Neural crest cell (in vitro differentiated cells): ENCODE measurements at places on chromosomes 2 and 18.

GRCh38 chr2:164388511-164388910, 232.8 kb downstream of the GRB14 start:
- no peak for DNase-seq

GRCh38 chr2:3575534-3576262, 638 bp downstream of the RPS7 start:
- DNase-seq: peak; percentile 9

DNA sequence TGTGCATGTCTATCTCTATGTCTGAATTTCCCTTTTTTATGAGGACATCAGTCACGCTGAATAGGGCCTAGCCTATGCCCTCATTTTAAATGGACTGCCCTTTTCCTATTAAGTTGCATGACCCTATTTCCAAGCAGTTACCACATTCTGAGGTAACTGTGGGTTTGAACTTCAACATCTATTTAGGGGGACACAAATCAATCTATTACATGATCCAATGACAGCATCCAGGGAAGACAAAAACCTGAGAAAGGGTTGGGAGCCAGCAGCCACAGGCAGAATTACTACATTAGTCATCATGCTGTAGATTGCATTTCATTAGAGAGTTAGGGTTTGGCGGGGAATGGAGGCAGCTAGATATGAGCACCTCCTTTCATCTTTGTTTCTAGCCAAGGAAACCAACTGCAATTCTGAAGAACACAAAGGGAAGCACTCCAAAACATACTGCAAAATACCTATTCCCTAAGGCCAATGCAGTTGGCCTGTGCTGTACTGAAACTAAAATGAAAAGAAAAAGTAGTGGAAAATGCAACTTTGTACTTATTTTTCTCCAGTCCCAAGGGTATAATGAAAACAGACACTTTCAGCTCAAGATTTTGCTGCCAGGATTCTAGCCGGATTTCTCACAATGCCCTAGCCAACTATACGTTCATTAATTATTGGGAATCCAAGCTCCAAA, 40.4 kb upstream of the C1D start:
- DNase-seq: no peak

DNA sequence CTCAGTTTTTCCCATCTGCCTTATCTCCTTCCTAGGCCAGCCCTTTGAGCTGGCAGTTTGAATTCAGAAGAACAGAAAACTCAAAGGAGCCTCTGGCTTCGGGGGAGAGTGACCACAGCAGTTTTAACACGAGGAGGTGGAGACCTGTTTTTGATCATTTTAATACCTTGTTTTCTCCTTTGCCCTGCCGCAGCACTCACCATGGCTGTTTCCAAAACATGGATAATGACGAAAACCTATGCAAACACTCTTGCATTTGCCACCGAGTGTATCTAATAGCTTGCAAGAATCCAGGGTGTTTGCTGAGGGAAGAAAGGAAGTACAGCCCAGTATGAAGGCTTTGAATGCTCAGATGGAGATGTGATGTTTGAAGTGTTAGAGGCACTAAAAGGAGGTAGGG, 167.1 kb downstream of the PRKCE start:
- DNase-seq: no peak

- no peak for DNase-seq
These were observed 11.4 kb downstream of the ASIC4 start for GRCh38 chr2:219525533-219526232.

GRCh38 chr18:32373505-32373904, 97.2 kb downstream of the GAREM1 start:
- DNase-seq: no peak

DNA sequence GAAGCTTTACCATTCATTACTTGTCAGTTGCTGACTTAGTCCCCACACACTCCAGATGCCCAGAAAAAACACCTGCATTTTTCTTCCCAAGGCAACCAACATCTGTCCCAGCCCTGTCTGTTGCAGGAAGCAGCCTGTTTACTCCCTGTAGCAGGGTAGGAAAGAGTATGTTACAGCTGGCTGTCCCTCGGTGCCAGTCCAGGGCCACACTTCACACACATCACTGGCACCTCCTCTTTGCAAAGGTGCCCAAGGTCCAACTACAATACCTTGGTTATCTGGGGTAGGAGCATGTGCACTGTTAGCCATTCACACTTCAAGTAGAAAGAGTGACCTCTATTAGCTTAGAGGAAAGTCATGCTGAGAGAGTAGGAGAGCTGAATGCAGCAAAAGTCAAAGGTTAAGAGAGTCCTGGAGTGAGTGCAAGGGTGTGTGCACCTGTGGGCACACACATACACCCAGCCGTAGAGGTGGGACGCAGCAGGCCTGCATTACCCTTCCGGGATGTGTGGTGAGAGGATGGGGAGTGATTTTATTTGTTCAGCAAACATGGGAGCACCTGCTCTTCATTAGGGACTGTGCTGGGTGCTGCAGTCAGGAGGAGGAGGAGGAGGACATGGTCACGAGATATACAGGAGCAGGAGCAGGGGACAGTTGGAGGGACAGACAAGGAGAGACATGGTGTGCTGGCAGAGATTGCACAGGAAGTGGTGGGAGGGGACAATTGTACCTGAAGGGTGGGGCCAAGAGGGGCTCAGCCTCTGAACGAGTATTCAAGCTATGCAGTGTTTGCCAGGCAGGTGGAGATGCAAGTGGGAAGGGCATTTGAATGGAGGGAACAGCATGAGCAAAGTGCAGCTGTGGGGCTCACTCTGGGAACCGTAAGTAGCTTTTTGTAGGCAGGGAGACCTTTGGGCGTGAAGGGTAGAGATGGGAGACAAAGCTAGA, 69.8 kb downstream of the TSN start:
- DNase-seq: no peak

GRCh38 chr2:14632133-14632936, at the start of gene LRATD1:
Gene LRATD1, plus strand, starts transcription at chr2:14632717. Its CDS starts 1,263 bp downstream, at chr2:14633980.
- peak; percentile 82 for DNase-seq

GRCh38 chr2:233267516-233268245, 16.2 kb downstream of the ATG16L1 start:
- no peak for DNase-seq

GRCh38 chr18:24060644-24061043, 46.1 kb downstream of the TTC39C start:
- DNase-seq: no peak

DNA sequence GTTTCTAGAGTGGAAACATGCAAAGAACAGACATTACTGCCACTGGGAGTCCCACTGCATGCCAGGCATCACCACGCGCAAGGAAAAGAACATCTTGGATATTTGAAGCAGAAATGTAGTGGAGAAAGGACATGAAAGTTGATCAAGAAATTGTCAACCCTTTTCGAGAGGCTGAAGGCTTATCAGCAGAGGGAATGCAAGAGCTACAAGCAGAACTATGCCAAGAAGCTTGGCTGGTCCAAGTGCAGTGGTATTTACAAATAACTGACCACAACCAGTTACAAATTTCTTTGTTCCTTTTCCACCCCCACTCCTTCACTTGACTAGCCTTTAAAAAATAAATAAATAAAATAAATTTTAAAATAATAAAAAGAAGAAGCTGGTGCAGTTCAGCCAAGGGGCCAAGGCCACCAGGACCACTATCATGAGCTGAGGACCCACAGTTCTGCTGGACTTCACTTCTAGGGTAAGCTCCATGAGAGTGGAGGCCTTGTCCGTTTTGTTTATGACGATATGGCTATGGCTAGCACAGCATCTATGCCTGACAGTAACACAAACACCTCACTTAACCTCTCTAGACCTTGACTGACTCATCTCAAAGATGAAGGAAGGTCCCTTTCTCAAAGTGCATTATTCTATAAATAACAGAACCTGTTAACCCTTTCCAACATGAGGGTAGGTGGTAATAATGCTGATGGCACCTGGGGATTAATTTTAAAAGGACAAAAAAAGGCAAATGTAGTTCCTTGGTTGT, 20.9 kb downstream of the MARCHF4 start:
- DNase-seq: no peak

DNA sequence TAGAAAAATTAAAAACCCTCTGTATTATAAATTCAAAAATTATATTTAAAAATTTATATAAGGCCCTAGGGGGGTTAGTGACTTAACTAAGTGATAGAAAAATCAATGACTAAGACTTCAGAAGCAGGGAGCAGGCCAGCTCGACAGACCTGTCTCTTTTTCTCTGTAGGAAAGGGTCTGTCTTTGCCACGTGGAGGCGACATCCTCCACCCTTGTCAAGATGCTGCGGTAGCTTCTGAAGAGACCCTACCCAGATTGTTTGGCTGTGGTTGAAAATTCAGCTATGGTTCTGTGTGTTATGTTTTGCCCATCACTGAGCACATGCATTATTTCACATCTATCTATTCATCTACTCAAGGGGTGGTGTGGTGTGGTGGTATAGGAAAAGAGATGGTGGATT, 8.2 kb upstream of the SLC4A3 start:
- DNase-seq: no peak

DNA sequence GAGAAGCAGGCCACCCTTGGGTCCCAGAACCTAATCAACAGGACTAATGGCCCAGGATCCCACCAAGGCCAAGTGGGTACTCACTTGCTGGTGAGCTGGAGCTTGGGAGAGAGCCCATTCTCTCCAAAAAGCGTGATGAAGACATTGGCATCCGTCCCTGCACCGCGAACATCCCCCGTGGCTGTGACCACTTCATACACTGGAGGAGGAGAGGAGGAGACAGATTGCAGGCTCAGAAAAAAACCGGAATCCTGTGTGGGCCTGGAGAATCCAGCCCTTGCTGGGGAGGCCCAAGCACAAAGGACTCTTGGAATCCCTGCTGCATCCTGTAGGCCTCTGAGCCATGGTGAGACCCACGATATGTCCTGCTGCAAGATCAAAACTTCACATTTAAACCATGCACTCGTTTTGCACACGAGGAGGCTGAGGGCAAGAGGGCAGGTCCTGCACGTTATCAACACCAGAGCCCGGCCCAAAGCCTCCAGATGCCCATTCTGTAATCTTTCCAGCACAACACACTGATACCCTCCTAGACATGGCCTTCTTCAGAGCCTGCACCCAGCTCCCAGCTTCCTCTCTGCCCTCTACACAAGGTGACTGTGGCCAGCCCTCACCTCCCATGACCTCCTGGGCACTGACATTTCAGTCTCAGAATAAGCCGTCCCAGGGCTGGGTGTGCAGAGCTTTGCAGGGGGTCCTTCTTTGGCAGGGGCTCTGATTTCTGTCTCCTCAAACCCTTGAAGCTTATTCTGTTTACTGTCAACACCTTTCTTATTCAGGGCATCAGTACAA, 7.8 kb downstream of the LOXHD1 start:
- no peak for DNase-seq

- DNase-seq: no peak
These were observed 80.7 kb upstream of the NETO1 start for GRCh38 chr18:72948439-72948838.

GRCh38 chr2:197184959-197185586, 125.5 kb downstream of the ANKRD44 start:
- DNase-seq: no peak

DNA sequence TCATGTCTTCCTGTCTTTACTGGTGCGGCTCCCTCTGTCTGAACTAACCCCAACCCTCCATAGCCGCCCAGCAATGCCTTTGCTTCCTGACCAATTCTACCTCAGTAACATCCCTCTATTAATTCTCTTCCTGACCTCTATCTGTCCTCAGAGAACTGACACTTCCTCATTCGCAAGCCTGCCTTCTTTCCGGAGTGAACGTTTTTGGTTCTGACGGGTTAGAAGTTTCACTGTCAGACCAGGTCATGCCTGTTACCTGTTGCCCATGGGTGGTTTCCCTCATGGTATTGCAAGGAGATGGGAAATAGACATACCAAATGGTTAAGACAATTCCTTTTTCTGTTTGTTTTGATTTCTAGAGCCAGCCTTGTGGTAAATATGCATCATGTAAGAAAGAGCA, 453.4 kb upstream of the SLC14A2 start:
- DNase-seq: no peak

- DNase-seq: no peak
These were observed 62.7 kb downstream of the ZCCHC2 start for GRCh38 chr18:62585274-62586150.

GRCh38 chr2:232817756-232818155, 41.4 kb upstream of the KCNJ13 start:
- no peak for DNase-seq

DNA sequence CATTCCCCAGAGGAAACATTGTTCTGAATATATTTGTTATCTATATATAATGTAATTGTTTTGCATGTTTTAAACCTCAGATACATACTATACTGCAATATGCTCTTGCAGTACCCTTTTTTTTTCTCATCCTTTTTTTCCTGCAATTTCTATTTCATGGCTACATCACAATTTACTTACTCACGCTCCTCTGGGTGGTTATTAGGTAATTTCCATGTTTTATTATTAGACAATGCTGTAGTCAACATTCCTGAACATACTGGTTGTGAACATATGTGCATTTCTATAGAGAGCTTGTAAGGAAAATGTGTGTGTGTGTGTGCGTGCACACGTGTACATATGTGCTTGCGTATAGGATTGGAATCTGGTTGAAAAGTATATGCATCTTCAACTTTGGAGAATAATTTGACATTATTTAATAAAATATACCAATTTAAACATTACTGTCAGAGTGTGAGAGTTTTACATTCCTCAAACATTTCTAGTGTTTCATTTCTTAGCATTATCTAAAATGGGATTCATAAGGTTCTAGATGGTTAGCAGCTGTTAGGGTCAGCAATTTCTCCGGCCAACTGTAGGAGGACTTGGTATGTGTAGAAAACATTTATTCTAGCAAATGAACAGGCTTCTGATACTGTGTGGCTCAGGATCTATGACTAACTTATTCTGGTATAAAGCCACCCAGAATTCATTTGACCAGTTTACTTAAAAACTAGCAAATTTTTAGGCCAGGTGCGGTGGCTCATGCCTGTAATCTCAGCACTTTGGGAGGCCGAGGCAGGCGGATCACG, 22.4 kb downstream of the NCOA1 start:
- no peak for DNase-seq

DNA sequence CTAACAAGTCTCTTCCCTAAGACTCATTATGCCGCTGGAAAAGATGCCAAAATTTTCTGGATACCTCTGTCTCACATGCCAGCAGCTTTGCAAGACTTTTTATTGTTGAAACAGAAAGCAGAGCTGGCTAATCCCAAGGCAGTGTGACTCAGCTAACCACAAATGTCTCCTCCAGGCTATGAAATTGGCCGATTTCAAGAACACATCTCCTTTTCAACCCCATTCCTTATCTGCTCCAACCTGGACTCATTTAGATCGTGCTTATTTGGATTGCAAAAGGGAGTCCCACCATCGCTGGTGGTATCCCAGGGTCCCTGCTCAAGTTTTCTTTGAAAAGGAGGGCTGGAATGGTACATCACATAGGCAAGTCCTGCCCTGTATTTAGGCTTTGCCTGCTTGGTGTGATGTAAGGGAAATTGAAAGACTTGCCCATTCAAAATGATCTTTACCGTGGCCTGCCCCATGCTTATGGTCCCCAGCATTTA, 26.3 kb downstream of the DHRS9 start:
- no peak for DNase-seq

GRCh38 chr18:6542296-6542695, 127.6 kb upstream of the L3MBTL4 start:
- DNase-seq: no peak

- DNase-seq: no peak
These were observed 2.2 kb upstream of the SERTAD2 start for GRCh38 chr2:64655873-64656272.

DNA sequence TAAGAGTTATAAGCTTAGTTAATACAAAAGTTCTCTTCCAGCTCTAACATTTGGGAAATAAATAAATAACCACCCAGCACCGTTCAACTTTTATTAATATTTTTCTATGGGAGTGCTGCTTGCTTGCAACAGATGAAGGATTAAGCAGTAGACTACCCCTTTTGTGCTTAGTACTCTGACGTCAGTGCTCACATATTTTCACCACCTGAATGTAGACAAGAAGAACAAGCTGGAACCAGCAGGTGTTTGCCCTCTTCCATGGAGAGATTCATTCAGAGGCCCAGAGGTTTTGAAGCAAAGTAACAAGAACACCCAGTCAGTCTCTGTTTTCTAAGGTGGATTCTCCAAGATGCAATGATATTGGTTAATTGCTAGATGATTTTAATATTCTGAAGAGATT, 307.1 kb upstream of the PIK3C3 start:
- no peak for DNase-seq
